ENCODE measurements at places on chromosomes 2 and 18.
A peak's percentile ranks its signal among the peaks of the same experiment; 100 is the strongest.

DNA sequence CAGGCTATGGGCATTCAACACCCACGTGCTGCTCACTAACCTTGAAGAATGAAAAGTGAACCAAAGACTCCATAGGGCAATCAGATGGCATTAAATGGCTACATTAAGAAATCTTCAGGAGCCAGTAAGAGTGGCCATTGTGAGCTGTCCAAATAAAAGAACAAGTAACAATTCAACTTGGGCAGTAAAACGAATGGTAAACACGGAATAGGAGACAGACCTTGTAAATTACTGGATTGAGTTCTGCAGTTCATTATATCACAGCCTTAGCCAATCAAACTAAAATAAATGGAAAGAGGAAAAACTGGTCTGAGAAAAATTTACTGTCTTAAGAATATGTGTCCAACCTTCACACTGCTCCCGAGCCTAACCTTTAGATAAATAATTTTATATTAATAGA, 306.5 kb upstream of the ZNF521 start:
- DNase-seq = no peak

GRCh38 chr2:197360744-197361156, 50.2 kb upstream of the ANKRD44 start:
- peak; percentile 64 for DNase-seq

DNA sequence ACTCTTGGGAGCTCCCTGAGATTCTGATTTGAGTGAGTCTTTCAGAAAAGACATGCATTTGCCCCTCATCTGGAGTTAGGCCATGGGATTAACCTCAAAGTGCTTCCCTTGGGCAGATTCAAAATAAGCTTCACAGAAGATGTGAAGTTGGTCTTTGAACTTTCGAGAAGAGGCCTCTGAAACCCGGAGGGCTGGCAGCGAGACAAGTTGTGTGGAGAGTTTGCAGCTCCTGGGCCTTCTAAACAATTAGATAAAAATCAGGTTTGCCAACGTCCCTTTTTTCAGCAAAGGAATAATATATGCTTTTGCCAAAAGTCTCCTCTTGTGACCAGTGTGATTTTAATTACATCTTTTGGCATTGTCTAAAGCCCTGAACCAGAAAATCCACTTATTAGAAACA, 489.7 kb downstream of the SOX11 start:
- no peak for DNase-seq

- DNase-seq = no peak
Observed at GRCh38 chr2:162050513-162050961, 23.5 kb downstream of the DPP4 start.

DNA sequence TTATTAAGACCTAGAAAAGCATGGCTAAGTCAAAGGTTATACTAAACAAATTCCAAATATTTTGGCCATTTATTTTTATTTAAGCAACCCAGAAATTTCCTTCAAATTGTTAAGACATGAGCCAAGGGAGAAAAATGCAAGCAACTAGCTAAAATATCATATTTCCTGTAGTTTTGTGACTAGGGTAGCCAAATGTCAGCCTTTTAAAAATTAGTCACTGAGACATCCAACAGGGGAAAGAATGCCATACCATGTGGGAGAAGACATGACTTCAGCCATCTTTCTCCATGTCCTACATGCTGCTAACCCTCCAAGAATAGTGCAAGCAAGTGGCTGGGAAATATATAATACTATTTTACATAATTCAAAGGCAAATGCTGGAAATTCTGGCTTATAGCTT, 197.9 kb downstream of the DSEL start:
- DNase-seq = no peak

GRCh38 chr2:237218756-237219155, 133.1 kb downstream of the COPS8 start:
- DNase-seq = no peak

- DNase-seq = peak; percentile 74
Observed at GRCh38 chr2:198326431-198326830, 522.0 kb downstream of the PLCL1 start.

- no peak for DNase-seq
Observed at GRCh38 chr2:99488539-99489062, 1.2 kb downstream of the REV1 start.

DNA sequence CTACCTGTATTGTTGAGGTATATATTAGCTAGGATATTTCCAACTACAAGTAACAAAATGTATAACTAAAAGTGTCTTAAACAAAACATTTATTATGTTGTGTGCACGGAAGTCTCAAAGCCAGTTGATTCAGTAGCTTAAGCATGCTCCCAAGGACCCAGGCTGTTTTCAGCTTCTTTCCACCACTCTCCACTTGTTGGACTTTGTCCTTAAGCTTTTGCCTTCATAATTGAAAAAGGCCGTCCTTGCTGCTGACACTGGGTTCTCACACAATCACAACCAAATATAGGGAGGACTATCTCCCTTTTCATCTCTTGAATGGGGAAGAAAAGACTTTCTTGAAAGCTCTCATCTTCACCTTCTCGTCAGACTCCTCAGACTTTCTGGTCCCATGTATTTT, 12.2 kb upstream of the NEMP2 start:
- DNase-seq = no peak

GRCh38 chr2:113922784-113923183, 32.9 kb downstream of the ACTR3 start:
- no peak for DNase-seq

DNA sequence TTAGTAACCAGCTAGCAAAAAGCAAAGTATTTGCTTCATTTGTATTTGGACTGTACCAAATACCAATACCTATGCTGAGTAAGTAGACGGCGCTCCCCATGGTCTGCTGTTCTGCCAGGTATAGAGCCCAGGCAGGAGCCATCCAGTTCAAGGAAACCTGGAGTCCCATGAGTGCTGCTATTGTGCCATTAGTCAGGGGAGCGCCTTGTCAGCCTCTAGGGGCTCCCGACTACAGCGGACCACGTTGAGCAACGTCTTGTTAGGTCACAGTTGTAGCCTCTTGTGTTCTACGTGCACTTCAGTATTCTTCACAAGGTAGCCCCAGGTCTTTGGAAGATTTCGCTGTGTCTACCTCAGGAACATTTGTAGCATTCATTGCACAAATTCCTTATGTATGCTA, 21.6 kb upstream of the SLC9A2 start:
- DNase-seq = no peak

DNA sequence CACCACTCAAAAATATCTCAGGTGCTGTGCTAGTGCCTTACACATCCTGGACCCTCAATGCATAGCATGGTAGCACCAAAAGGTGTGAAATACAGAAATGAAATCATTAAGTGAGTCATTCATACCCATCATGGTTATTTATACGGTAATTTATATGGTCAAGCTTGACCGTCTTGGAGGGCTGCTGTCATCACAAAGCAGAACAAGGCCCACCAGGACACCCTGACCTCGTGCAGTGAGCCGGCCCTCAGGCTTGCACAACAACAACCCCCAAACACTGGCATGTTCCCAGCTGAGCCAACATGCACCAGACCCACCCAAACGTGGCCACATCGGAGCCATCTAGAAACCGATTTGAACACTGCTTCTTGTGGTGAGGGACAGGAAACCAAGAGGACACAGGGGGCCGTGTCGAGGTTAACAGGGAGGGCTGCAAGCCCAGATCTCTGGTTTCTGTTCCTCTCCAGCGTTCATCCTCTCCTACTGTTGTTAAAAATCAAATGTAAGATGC, 378.5 kb upstream of the ID2 start:
- peak; percentile 54 for DNase-seq

- no peak for DNase-seq
Observed at GRCh38 chr2:147231607-147232006, 613.2 kb upstream of the ACVR2A start.

DNA sequence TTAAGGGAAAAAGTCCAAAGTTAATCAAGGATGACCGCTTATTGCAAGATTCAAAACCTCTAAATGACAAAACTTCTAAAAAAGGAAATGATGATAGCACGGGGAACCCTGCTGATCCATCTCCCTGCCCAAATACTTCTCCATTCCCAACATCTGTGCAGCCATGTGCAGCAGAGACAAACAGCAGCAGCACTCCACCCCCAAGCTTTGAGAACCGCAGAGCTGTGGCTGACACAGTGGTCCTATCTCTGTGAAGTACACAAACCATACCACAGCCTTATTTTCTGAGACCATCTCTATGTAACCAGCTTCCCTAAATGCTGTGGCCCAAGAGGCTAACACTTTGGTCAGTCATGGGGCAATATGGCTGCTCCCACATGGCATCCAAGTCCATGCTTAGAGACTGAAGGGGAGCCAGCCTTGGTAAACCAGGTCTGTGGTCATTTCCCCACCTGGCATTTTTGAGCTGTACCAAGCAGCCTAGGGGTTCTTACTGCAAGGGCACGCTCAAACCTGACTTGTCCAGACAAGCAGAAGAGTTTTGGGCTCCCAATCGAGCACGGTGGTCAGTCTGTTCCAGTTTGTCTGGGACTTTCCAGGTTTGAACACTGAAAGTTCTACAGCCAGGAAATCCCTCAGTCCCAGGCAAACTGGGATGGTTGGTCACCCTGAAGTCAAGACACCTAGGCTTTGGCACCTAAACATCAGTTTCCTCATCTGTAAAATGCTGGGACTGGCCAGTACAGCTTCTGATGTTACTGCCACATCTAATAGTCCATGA, 17.1 kb upstream of the NFE2L2 start:
- no peak for DNase-seq

DNA sequence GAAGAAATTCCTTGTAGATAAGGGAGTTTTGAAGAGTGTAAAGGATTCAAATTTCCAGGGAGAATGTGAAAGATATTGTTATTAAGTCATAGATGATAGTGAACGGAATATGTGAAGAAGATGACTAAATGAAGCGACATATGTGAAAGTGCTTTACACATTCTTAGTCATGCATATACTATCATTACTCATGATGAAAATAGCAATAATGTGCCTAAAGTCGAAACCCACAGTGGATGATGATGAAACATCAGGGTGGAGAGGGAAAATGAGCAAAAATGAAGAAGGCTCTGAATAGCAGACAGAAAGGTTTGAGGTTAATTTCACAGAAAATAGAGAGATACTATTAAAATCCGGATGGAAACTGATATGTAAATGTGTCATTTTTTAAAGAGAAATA, 1237.1 kb downstream of the LRP1B start:
- DNase-seq = no peak

GRCh38 chr2:201779901-201780673, 646 bp downstream of the ALS2 start:
- no peak for DNase-seq
